Activated CD4-positive, CD25-positive, alpha-beta regulatory T cell (primary cell): ENCODE measurements at places on chromosomes 6 and 20.

DNA sequence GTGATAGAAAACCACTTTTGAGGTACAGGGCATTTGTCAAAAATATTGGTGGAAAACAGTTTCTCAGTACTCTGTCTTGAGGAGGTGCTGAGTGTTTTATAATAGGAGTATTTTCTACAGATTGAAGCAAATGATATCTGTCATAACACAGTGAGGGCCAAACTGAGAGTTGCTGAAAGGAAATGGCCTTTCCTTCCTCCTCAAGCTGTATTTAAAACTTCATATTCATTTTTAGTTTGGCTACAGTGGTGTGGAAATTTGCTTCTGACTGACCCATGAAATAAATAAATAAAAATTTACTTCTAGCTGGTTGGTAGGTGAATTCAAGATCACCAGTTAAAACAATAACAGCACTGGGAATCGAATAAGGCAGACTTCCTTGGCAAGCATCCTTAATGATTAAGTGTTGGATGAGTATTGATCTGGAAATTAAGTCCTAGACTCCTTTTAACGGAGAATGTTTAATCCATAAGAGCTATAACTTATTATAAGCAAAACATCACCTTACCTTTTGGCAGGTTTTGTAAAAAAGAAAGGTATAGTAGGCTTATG, 828.6 kb upstream of the CITED2 start:
- DNase-seq: no peak

- no peak for DNase-seq
Observed at GRCh38 chr20:10469599-10469998, 34.5 kb downstream of the SLX4IP start.

DNA sequence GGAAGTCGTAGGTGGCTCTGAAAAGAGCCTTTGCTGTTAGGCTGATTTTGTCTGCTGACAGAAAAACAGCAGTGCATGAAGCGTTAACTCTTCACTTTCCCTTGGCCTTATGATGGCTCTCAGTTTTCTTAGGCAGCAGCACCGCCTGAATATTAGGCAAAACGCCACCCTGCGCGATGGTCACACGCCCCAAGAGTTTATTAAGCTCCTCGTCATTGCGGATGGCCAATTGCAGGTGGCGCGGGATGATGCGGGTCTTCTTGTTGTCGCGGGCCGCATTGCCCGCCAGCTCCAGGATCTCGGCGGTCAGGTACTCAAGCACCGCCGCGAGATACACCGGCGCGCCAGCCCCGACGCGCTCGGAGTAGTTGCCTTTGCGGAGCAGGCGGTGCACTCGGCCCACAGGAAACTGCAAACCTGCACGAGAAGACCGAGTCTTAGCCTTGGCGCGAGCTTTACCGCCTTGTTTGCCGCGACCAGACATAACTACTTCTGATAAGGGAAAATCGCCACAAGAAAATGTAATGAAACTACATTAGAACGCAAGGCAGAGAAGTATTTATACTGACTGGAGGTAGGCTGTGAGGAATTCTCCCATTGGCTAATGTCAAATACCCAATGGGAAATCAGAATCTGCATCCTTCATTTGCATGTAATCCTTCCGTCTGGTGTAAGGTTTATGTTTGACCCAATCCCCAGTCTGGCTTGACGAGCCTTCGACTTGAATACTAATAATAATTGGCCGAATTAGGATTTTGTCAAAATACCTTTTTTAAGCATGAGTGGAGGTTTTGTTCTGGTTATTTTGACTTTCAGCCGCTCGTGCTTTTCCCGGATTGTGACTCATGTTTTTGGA, 53.9 kb upstream of the HFE start:
- peak; percentile 24 for DNase-seq

DNA sequence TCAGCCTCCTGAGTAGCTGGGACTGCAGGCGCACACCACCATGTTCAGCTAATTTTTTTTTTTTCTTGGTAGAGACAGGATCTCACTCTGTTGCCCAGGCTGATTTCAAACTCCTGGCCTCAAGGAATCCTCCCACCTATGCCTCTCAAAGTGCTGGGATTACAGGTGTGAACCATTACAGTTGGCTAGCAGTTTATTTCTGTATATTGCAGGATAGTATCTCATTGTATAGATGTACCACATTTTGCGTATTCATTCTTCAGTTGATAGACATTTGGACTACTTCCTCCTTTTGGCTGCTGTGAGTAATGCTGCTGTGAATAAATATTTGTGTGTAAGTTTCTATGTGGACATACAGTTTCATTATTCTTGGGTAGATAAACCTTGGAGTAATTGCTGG, 32.9 kb downstream of the ASXL1 start:
- DNase-seq: no peak

- DNase-seq: no peak
Observed at GRCh38 chr6:96153775-96154174, 138.0 kb downstream of the FUT9 start.

DNA sequence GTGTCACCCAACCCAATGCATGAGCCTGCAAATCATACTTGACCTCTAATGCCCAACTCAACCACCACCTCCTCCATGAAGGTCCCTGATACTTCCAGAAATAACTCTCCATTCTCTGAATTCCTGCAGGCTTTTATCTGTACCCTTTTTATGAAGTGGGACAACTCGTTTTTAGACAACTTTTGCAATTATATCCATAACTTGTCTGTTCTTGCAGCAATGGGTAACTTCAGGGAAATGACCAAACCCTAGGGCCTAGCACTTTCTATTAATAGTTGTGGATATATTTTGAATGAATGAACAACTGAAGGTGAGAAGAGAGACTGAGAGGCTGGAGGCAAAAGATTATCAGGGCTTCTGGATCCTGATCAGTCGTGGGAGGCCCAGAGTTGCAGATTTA, 236.6 kb upstream of the MOCS1 start:
- no peak for DNase-seq

DNA sequence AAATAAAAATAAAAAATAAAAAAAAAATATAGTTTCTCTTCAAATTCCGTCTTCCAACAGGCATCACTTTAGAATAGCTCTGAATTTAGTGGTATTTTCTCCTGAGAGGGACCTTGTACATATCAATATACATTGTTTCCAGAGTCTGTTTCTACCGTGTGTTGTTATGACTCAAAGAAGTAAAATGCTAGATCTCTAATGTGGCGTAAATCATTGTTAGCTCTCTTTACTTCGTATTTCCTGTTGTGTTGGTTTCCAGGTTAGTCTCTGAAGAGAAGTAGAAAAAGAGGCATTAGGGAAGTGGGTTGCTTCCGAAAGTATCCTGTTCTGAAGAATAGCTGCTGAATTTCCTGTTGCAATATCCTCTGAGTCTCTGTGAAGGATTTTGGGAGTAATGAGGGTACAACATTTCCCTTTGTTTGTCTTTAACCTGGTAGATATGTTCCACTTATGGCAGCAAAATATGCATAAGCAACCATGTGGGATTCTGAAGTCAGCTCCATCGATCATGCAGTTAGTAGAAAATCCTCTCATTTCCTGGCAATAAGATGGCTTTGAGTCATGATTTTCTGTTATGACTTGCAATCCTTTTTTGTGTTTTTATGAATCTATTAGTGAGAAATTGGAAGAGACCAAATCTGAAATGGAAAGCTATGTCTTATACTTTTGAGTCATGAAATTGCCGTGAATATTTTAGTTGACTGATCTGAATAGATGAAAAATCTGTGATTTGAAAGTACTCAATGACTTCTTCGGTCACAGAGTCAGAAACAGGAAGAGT, 42.0 kb upstream of the MCHR2 start:
- DNase-seq: no peak

DNA sequence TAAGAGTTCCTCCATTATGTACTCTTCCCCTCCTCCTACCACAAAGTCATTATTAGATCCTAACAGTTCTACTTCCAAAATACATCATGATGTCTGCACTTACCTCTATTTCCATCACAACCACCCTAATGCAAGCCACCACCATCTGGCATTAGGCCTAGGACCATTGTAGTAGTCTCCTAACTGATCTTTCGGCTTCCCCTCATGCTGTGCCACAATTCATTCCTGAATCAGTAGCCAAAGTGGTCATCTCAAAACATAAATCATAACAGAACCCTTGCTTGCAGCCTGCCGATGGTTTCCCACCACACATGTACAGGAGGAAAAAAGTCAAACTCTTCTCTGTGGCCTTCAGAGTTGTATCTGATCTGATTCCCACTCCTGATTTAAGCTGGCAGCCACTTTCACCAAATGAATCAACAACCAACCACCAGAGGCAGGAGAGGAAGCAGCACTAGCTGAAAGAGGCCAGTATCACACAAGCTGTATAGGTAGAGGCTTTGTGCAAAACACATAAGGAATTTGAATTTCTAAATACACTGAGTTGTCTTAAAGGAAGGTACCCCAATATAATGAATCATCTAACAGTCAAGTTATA, 26.1 kb downstream of the FAM184A start:
- DNase-seq: no peak

GRCh38 chr6:84052204-84052882, 18.8 kb downstream of the MRAP2 start:
- no peak for DNase-seq
